ENCODE measurements at places on chromosomes 12 and 14.

- no peak for DNase-seq
Observed at GRCh38 chr14:20603813-20604690, 12.9 kb upstream of the RNASE12 start.

DNA sequence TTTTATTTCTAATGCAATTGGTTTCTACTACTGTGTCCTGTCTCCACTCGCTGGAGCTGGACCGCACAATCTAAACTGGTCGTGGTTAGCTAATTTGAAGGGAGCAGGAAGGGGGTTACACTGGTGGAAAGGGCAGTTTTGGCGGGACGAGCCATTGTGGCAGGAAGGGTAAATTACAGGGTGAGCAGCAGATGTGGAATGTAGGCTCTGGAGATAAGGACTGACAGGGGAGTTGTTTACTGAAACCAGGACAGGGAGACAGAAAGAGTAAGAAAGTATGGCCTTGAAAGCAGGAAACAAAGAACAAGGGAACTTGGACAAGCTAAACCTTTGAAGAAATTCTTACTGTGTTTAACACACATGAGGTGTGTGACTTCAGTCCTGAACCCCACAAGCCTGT is 147.8 kb downstream of the ATXN7L3B start:
- no peak for DNase-seq

- DNase-seq: no peak
Observed at GRCh38 chr12:116670859-116671258, 67.0 kb downstream of the SPRING1 start.

- no peak for DNase-seq
Observed at GRCh38 chr12:90589956-90590355, 365.0 kb downstream of the CCER1 start.

GRCh38 chr12:104596898-104597843 is 140.4 kb downstream of the CHST11 start:
- no peak for DNase-seq

GRCh38 chr12:117882181-117882580 is 86.6 kb downstream of the KSR2 start:
- DNase-seq: no peak

DNA sequence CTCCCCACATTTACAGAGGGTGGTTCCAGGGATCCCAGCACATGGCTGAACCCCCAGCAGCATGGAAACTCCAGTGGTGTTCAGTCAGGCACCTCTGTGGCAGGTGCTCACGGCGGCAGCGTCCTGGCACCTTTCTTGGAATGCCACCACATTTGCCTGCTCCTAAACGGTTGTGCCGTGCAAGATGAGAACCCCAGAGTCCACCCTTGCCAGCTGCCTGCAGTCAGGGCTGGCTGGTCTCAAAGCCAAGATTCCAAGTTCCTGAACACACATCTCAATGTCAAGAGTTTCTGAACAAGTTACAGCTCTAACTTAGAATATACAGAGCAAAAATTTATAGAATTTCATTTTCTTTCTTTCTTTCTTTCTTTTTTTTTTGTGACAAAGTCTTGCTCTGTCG is 38.7 kb downstream of the DDX51 start:
- no peak for DNase-seq

GRCh38 chr12:127262615-127263014 is 1004.4 kb upstream of the TMEM132C start:
- no peak for DNase-seq

GRCh38 chr12:110005319-110005973 is 6.2 kb downstream of the ANKRD13A start:
- DNase-seq: no peak

Data from stimulated activated CD4-positive, alpha-beta T cell treated with anti-CD3 and anti-CD28 coated beads, TNF-alpha, amount 100 ng/mL, for 4 hours (primary cell).